ENCODE measurements at places on chromosomes 11 and 22. TPM values are rescaled to one million over a fixed set of nuclear protein-coding genes. Genes with fewer than 3 reads are reported as not detected.
A peak's percentile ranks its signal among the peaks of the same experiment; 100 is the strongest.

DNA sequence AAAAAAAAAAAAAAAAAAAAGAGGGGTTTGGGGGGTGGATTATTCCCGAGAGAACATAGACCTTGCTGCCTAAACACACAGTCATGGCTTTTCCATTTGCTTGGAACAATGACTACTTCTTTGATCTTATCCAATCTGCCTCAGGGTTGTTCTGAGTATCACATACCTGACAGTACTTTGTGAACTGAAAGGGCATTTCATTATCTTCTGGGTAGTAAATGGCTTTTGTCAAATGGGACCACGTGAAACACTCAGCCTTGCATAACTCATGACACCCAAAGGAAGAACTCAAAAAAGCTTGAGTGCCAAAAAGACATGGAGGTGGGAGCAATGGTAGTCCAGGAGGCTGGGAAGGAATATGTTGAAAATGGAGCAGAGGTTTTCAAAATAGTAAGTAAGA lies 123.2 kb upstream of the BID start:
- DNase-seq = no peak

- peak; percentile 71 for DNase-seq
Observed at GRCh38 chr22:17951315-17951714, 73.0 kb downstream of the MICAL3 start.

DNA sequence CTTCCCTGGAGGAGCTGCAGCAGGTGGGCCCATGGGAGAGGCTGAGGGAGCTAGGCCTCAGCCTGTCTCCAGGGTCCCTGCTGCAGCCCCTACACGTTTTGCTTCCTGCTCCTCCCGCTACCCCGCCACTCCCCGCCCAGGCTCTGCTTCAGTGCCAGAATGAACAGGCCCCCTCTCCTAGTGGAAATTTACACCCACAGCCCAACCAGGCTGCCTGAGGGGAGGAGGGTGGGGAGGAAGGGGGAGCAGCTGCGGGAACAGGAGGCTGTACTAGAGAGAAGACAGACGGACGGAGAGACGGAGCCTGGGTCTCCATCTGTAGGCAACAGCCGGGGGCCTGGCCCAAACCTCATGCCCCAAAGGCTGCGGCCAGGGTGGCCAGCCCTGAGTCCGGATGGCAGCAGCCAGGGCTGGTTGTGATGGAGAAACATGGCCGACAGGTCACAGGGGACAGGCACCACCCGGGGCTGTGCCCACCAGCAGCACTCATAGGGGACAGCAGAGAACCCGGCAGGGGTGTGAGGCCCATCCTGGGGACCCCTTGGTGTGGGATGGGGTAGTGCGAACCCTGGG lies 20.6 kb downstream of the FLRT1 start:
- no peak for DNase-seq

- DNase-seq = no peak
Observed at GRCh38 chr11:3224401-3225057, 5.9 kb upstream of the MRGPRG start.

- no peak for DNase-seq
Observed at GRCh38 chr11:8610532-8611116, 16.6 kb upstream of the STK33 start.

DNA sequence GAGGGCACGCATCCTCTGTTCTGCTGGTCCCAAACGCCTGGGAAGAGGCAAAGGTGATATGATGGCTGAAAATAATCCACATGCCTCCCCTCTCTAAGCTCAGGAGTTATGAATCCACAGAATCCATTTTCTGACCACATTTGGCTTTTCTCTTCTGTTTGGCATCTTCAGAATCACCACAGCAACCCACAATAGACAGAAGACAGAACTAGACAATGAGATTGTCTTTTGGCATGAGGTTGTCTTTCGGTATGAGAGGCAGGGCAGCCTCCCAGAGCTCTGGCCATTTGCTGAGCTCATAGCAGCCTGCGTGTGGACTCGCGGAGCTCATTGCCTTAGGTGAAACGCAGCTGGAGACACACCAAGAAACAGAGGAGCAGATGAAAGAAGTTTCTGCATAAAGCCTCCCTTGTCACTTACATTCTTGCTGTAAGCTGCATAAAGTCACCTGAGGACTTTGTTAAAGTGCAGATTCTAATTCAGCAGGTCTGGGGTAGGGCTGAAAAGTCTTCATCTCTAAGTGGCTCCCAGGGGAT lies 868.0 kb downstream of the NTM start:
- no peak for DNase-seq

GRCh38 chr11:63687845-63688244 lies 6.5 kb downstream of the RTN3 start:
- no peak for DNase-seq

GRCh38 chr11:32006799-32007388 lies 84.0 kb upstream of the RCN1 start:
- peak; percentile 36 for DNase-seq

DNA sequence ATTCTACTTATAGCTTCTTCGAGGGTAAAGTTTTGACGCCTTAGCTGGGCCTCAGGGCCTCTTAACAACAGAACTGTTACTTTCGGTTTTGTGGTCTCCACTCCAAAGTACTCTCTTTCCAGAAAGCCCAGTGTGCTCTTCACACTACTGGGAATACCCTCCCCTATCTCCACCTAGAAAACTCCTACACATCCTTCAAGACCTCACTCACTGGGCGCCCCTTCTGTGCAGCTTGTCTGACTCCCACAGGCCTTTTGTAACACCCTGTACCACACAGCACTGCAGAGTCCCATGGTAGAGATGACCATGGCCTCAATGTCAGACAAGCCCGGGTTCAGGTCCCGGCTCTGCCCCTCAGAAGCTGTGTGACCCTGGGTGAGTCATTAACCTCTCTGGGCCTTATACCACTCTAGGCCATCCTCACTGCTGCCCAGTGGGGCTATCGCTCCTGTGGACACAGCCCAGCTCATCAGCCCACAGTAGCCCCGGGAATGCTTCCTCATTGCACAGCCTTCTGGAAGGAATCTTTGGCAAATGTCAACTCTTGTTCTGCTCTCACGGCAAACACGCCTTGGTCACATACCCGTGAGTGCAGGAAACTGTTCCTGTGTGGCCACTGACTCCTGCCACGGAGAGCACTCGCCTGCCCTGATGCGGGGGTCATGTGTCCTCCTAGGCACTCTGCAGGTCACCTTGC lies 51.4 kb downstream of the SHISAL1 start:
- no peak for DNase-seq

GRCh38 chr11:48006301-48006992 lies 26.1 kb downstream of the PTPRJ start:
- peak; percentile 62 for DNase-seq

GRCh38 chr11:129317571-129317970 lies 58.1 kb upstream of the BARX2 start:
- DNase-seq = no peak

DNA sequence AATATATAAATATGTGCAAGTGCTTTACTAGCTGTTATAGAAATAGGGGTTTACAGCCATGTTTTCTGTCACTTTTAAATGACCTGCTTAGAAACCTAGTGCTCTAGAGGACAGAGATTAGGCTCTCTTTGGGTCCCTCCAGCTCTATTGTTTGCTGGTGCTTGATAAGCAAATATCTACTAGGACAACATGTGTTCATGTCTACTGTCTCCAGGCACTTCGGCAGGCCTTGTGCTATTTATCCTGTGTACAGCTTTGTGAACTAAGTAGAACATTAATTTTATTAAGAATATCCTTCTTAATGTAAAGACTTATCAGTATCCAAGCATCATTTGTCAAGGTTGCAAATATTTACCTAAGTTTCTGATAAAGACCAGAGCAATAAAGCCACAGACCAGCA lies 11.9 kb upstream of the RASSF10 start:
- DNase-seq = no peak

- DNase-seq = no peak
Observed at GRCh38 chr11:69213964-69214363, 58.2 kb downstream of the SMIM38 start.

P2RY6 gene
- 0.41 TPM for total RNA-seq

DDI1 gene
- not detected for total RNA-seq

KCNK4 gene
- total RNA-seq = not detected
